ENCODE measurements at places on chromosomes 13 and 19.

DNA sequence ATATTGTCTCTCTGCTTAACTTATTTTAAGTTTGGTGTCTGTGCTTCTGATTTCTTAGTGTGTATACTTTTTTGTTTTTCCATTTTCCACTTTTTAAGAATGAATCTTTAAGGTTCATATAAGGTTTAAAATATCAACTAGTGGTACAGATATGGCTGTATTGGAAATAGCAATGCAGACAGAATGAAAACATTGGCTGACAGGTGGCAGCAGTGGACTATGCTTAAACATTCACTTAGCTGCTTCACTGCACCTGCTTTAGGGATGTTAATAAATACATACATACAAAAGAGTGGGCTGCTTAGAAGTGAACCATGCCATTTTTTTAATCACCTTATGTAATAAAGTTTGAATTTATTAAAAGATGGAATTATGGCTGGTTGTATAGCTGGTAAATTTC is 27.3 kb downstream of the TM9SF2 start:
- no peaks in the 10 kb centered on the region for H3K27me3 ChIP-seq
- H3K36me3 ChIP-seq = peaks cover 54% of the 10 kb centered on the region
- peak; percentile 14 for DNase-seq
- H3K4me1 ChIP-seq = peaks cover 15% of the 10 kb centered on the region

GRCh38 chr13:73938372-73939070 is 195.7 kb downstream of the KLF12 start:
- peaks cover 15% of the 10 kb centered on the region for H3K4me1 ChIP-seq
- H3K27ac ChIP-seq = no peak overlapping the region
- H3K4me3 ChIP-seq = no peak overlapping the region

- peaks cover 2% of the 10 kb centered on the region for H3K27me3 ChIP-seq
- no peak overlapping the region for H3K4me3 ChIP-seq
- DNase-seq = no peak
- no peaks in the 10 kb centered on the region for H3K36me3 ChIP-seq
- H3K27ac ChIP-seq = no peak overlapping the region
- no peaks in the 10 kb centered on the region for H3K4me1 ChIP-seq
Measured at GRCh38 chr19:29880498-29881081, 61.4 kb upstream of the URI1 start.

GRCh38 chr19:12611361-12611699 is 610 bp downstream of the ZNF791 start:
- peak overlapping the region; percentile 99 for H3K4me3 ChIP-seq
- H3K4me1 ChIP-seq = peaks cover 51% of the 10 kb centered on the region
- H3K27me3 ChIP-seq = no peaks in the 10 kb centered on the region
- no peak for DNase-seq
- H3K36me3 ChIP-seq = peaks cover 13% of the 10 kb centered on the region
- peak overlapping the region; percentile 92 for H3K27ac ChIP-seq

DNA sequence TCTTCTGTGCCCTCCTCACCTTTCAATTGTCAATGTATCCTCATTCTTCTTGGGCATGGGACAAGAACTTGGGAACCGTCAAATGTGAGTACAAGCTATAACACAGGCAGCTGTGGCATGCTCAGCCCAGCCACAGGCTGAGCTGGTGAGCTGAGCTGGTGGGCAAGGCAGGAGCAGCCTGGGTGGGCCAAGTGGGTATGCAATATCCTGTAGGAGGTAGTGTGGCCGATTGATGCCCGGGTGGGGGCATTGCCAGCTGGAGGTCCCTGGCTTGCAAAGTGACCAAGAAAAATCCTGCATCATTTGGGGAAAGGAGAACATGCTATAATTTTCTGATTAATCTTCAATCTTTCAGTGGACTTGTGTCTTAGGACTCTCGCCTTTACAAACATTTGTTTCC is 507.2 kb upstream of the SLC10A2 start:
- no peaks in the 10 kb centered on the region for H3K27me3 ChIP-seq
- no peak overlapping the region for H3K4me3 ChIP-seq
- H3K4me1 ChIP-seq = no peaks in the 10 kb centered on the region
- H3K36me3 ChIP-seq = no peaks in the 10 kb centered on the region

DNA sequence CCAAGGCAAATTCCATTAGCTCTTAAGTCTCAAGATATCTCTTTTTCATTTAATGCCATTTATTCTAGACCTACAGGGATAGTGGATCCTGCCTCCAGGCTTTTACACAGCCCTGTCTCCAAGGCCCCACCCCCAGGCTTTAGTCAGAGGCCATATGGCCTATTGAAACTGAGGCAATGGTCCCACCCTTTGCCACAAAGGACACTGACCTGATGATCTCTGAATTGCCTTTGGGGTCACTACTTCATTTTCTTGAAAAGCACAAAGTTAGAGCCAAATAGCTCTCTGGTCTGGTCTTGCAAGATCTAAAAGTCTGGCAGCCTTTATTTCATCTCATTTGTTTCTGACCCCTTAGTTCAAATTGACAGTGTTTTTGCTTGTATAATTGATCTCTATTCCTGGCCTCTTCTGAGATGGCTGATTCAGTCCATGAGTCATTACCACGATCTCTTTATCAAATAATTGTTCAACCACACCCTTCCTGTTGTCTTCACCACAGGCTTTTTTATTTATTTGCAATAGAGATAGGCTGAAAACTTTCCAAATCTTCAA is 209.8 kb downstream of the FGF14 start:
- H3K4me1 ChIP-seq = no peaks in the 10 kb centered on the region
- no peak for DNase-seq
- no peak overlapping the region for H3K4me3 ChIP-seq
- no peak overlapping the region for H3K27ac ChIP-seq

Data from CD4-positive, CD25-positive, alpha-beta regulatory T cell (primary cell).